ENCODE measurements at places on chromosomes 1 and 21. TPM values are rescaled to one million over a fixed set of nuclear protein-coding genes. Genes with fewer than 3 reads are reported as not detected.

The ARF1 gene
- total RNA-seq, result 337 TPM

The RASAL2 gene
- not detected for total RNA-seq

GRCh38 chr1:187445066-187445465 is 616.3 kb downstream of the PLA2G4A start:
- DNase-seq, result no peak
- H3K27ac ChIP-seq, result no peak overlapping the region
- no peak overlapping the region for H3K4me3 ChIP-seq
- no peaks in the 10 kb centered on the region for H3K4me1 ChIP-seq
- H3K27me3 ChIP-seq, result no peaks in the 10 kb centered on the region
- no peaks in the 10 kb centered on the region for H3K36me3 ChIP-seq

DNA sequence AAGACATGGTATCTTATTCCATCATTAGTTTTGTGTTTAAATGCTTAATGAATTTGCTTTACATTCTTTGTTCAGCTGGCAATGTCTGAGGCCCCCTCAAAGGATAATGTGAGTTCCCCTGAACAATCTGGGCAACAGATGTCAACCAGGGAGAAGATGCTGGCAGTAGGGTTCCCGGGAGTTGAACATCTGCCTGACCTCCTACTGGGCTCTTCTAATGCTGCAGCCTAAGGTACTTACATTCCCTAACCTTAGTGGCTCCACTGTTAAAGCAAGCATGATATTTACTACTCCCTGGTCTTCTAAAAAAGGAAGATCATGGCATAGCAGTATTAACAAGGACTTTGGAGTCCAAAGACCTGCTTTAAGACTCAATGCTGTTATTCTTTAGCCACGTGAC is 574.9 kb upstream of the NR5A2 start:
- no peaks in the 10 kb centered on the region for H3K27me3 ChIP-seq
- DNase-seq, result no peak
- no peaks in the 10 kb centered on the region for H3K4me1 ChIP-seq

- H3K27me3 ChIP-seq, result no peaks in the 10 kb centered on the region
- DNase-seq, result no peak
- no peaks in the 10 kb centered on the region for H3K36me3 ChIP-seq
- peak overlapping the region; percentile 80 for H3K27ac ChIP-seq
Observed at GRCh38 chr1:226123212-226123560, 60.7 kb downstream of the H3-3A start.

DNA sequence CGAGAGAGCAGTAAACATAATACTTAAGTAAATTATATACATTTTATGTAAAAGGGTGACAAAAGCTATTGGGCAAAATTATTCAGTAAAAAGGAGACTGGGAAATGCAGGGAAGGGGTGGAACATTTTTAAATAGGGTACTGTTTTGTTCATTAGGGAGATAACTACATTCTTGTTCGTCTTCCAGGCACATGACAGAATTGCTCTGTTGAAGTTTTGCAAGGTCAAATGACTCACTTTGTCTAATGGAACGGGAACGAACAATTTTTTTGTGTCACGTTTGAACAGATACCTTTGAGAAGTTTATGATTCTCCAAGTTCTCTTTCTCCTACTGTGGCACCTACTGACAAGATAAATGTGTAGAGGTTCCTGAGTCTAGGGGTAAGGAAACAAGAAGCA is 382.3 kb upstream of the ZRANB2 start:
- H3K36me3 ChIP-seq, result no peaks in the 10 kb centered on the region
- no peak for DNase-seq
- no peak overlapping the region for H3K27ac ChIP-seq
- H3K4me1 ChIP-seq, result no peaks in the 10 kb centered on the region

- peaks cover 69% of the 10 kb centered on the region for H3K4me1 ChIP-seq
- no peaks in the 10 kb centered on the region for H3K27me3 ChIP-seq
- peak within 1 kb of the TSS; percentile 100 for H3K27ac ChIP-seq
- H3K36me3 ChIP-seq, result peaks cover 24% of the 10 kb centered on the region
Observed at GRCh38 chr1:225999227-225999911, at the start of gene SDE2. SDE2 (minus strand) TSS chr1:225999343; CDS start chr1:225999312, 31 bp downstream.

DNA sequence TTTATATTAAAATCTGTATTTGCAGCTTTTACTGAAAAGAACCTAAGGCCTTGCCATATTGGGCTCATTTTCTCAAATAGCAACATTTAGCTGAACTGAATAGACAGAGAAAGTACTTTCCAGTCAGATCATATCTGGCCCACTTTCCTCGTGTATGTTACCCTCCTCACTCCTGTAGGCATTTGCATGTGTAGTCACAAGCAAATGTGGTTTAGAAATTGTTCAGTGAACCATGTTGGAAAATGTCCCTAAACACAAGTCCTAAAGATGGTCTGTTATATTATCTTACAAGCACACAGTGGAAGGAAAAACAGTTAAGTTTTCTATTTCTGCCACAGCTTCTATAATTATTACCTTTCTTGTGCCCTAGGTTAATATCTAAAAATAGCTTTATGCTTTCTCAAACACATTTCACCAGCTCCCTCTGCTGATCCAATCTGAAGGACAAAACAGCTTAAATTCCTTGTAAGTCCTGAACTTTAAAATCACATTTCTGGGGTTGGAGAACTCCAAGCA is 606 bp upstream of the FMO4 start:
- H3K36me3 ChIP-seq, result no peaks in the 10 kb centered on the region
- no peak overlapping the region for H3K4me3 ChIP-seq
- H3K27me3 ChIP-seq, result no peaks in the 10 kb centered on the region
- peaks cover 14% of the 10 kb centered on the region for H3K4me1 ChIP-seq
